ENCODE measurements at places on chromosomes 1 and 21.

DNA sequence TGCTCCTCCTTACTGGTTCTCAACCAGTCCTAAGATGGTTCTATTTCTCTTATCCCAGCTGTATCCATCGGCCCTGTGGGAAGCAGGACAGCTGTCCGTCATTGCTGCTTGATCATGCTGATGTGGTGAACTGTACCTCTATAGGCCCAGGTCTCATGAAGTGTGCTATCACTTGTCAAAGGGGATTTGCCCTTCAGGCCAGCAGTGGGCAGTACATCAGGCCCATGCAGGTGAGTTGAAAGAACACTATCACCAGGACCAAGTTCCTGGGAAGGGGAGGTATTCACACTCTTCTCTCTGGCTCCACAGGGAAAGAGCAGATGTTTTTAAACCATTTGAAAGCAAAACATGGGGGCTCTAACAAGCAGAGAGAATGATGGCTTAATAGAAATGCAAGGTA is 302.6 kb downstream of the PAPPA2 start:
- DNase-seq, result no peak

DNA sequence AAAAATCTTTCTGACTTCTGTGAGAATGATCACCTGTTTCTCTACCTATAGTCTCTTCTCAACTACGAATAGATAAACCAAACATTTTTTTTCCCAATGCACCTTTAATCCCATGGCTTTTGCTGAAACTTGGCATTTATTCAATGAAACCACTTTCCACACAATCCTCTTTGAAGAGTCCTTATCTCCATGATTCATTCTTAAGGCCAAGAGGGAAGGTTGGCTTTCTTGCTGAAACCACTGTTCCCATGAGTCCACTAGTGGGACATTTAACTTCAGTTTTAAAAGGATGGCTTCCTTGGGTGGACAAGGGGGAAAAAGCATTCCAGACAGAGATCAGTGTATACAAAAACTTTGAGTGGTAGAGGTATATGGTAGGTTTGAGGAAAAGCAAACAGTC is 73.6 kb downstream of the CRB1 start:
- DNase-seq, result no peak

- DNase-seq, result no peak
Observed at GRCh38 chr1:31752952-31753475, 11.1 kb downstream of the ADGRB2 start.

DNA sequence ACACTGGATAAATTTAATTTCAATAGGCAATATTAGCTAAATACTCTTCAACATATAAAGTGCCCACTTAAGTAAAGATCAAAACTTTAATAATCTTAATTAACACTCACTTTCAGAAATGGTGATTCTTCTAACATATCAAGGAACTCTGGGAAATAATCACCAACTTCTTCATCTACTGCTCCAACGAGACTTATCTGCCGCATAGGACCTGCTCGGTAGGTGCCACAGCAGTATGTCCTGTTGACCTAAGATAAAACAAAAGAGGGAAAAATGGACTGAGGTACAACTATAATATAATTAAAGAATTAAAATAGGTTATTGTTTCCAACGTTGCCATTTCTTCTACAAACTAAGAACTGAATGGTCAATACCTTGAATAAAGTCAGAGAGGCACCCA is 18.3 kb upstream of the PHTF1 start:
- DNase-seq, result no peak

- DNase-seq, result no peak
Observed at GRCh38 chr1:247701338-247701737, 15.1 kb downstream of the OR6F1 start.

DNA sequence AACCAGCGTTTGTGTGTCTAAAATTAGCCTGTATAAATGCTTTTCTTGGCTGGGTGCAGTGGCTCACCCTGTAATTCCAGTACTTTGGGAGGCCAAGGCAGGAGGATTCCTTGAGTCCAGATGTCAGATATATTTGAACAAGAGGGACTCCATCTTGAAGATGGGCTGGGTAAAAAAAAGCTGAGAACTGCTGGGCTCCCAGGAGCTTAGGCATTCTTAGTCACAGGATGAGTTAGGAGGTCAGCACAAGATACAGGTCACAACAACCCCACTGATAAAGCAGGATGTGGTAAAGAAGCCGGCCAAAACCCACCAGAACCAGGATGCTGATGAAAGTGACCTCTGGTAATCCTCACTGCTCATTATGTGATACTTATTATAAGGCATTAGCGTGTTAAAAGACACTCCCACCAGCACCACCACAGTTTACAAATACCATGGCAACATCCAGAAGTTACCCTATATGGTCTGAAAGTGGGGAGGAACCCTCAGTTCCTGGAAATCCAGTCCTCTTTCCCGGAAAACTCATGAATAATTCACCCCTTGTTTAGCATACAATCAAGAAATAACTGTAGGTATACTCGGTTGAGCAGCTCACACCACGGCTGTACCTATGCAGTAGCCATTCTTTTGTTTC is 36.2 kb upstream of the ZNF496 start:
- no peak for DNase-seq

- no peak for DNase-seq
Observed at GRCh38 chr1:81208441-81208840, 592.3 kb upstream of the ADGRL2 start.

DNA sequence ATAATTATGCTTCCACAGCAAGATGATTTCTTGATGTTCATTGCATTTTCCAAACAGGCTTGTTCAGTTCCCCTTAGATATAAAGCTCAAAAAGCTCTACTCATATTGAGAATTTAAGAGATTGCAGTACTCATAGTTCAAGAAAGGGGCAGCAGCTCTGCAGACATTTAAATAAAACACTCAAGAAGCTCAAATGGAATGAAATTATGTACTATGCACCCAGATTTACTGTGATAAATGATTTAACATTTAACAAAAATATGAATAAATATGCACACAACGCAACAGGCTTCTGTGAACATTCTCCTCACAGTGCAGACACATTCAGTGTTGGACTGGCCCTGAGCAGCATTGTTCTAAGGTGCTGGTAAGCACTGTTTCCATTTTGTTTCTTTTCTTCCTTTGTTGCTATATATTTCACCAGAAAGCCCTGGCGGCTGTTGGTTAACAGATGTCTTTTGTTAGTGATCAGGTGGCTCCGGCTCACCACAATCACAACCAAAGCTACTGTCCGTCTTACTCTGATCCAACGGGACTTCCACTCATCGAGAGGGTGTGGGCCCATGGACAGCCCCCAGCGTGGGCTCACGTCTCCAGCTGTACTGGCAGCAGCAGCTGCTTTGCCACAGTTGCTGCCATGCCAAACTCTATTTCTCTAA is 1440.3 kb downstream of the NCAM2 start:
- DNase-seq, result no peak

- no peak for DNase-seq
Observed at GRCh38 chr1:219340796-219341195, 167.1 kb downstream of the LYPLAL1 start.

GRCh38 chr1:69661686-69662085 is 94.0 kb downstream of the LRRC7 start:
- no peak for DNase-seq

DNA sequence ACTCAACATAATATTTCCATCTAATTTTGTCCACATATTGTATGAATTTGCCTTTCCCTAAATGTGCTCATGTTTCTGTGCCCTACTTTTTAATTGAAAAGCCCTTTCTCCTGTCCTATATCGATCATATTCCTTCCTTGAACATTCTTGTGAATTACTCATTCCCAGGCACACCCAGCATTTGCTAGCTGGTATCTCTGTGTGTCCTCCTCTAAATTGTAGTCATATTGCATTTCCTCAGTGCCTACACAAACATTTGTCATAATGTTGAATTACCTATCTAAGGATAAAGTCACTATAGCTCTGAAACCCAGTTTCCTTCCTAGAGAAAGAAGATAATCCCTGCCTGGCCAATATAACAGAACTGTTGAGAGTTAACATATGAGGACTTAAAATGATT is 39.6 kb upstream of the TBX15 start:
- DNase-seq, result no peak

Data from cerebellar nuclear complex (tissue), 1 donor.